ENCODE measurements at places on chromosomes 6 and 20.

DNA sequence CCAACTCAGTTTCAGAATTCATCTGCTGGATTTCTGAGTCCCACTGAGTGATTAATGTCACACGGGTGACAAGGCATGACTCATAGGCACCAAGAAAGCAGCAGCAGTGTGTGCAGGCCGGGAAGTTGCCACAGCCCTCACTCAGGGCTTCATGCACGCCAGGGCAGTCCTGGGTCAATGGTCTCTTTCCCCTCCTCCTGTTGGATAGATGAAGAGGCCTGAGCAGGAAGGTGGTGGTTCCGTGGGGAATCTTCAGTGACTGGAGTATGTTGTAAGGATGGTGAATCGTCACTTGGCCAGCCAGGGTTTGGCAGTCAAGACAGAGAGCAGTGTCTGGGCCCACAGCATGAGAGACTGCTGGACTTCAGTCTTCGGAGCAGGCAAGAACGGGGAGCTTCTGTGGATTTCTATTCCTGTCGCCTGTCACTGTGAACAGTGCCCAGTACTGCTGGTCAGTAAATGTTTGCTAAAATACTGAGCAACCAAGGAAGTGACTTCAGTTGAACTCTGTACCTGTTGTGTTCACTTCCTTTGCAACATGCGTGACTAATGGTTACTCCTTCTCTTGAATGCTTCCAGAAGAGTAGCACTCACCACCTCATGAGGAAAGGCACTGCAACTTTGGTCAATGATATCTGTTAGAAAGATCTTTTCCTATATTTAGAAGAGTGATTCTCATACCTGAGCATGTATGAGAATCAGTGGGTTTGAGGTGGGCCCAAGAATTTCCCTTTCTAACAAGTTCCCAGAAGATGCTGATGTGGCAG is 62.0 kb upstream of the CD93 start:
- DNase-seq, result no peak

DNA sequence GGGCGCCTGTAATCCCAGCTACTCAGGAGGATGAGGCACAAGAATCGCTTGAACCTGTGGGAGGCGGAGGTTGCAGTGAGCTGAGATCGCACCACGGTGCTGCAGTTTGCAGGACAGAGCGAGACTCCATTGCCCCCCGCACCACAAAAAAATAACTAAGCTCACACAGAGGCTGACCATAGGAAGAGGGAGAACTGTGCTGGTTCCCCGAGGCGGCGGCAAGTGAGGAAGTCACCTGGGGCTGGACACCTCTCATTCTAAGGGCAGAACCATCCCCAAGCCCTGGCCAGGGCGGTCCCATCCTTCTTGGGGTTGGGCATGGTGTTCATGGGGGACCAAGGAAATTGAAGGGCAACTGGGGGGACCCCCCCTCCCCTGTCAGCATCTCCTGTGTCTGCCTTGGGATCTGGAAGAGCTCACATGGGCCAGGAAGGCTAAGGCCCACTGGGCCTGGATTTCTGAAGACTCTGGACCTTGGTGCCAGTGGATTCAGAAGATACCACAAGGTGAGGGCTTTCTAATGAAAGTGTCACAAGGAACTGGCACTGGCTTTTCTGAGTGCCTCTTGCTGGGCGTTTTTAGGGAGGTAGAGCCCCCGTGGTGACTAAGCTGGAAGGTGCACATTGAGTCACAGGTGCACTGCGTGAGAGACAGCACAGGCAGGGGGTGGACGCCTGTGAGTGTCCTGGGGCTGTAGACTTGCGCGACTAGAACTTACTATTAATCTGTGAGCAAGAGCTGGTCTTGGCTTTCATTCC is 11.5 kb downstream of the IRF4 start:
- DNase-seq, result peak; percentile 87

GRCh38 chr6:40720375-40720748 is 133.2 kb upstream of the LRFN2 start:
- no peak for DNase-seq

- DNase-seq, result no peak
Measured at GRCh38 chr6:33373960-33374910, 17.4 kb upstream of the KIFC1 start.

- DNase-seq, result no peak
Measured at GRCh38 chr20:57540890-57541580, 16.1 kb upstream of the CTCFL start.

GRCh38 chr20:34017610-34018009 is 23.9 kb downstream of the RALY start:
- no peak for DNase-seq

DNA sequence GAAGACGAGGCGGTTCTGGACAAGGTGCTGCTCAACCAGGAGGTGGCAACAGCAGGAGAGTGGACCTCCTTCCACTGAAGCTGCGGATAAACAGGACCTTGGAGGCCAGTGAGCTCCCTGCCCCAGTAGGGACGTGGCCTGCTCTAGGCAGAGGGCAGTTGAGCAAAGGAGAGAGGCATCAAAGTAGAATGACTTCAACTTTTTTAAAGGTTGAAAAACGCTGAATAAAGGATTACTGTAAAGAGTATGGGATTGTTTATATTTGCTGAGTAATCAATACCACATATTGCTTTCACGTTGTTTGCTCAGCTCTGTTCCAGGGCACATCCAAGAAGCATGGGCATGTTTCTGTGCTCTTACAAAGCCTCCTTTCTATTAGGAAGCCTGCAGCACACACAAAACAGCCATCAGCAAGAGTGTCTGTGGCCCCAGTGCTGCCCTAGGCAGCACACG is 48.1 kb downstream of the ERMARD start:
- no peak for DNase-seq

GRCh38 chr6:147341486-147341885 is 137.3 kb downstream of the STXBP5 start:
- DNase-seq, result no peak

DNA sequence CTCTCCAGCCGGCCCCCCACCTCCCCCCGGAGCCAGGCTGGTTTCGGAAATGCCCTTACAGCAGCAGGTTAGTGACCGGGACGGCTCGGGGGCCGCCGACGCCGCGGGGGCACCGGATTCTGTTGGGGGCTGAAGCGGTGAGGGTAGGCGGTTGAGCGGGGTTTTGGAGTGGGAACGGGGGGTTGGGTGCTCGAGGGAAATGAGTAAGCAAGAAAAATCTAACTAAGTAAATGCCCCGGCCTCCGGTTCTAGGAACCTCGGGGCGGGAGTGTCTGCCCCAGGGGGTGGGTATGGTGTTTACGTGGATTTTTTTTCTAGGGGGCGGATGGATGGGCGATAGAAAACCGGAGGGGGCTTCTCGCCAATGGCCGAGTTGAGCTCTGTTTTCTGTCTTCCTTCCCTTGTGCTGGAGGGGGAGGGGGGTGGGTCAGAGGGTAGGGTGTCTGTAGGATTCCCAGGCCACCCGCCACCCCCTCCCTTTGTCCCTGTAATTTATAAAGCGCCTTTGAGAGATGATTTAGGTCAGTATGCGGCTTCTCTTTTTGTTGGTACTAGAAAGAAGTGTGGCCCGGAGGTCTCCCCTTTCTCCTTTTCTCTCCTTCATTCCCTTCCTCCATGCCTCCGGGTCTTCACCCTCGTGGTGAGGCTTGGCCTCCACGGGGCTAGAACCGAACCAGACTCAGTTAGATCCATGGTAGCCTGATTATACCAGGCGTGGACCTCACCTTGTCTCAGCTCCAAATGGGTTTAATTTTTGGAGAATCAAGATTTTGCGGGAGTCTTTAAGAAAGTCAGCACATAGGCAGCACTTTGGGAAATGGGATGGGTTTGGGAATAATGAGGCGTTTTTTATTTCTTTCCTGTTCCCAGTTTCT is 2.3 kb downstream of the E2F3 start:
- peak; percentile 91 for DNase-seq

DNA sequence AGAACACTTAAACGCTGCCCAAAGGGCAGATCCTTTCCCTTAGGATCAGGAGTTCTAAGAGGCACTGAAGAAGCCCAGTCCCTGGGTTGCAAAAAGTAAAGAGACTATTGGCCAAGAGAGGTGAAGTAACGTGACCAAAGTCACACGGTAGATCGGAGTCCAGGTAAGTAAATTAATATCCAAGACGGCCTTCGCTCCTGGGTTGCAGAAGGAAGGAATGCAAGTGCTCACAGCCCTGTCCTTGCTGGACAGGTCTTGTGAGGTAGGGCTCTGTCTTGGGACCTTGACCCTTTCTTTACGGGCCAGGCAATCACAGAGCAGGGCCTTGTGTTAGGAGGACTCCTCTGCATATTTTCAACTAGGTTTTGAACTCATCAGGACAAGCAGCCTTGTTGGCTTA is 243.7 kb upstream of the PDE10A start:
- DNase-seq, result no peak

- no peak for DNase-seq
Measured at GRCh38 chr20:48031122-48031521, 245.8 kb upstream of the SULF2 start.

GRCh38 chr6:168625602-168626001 is 184.6 kb downstream of the SMOC2 start:
- DNase-seq, result no peak

DNA sequence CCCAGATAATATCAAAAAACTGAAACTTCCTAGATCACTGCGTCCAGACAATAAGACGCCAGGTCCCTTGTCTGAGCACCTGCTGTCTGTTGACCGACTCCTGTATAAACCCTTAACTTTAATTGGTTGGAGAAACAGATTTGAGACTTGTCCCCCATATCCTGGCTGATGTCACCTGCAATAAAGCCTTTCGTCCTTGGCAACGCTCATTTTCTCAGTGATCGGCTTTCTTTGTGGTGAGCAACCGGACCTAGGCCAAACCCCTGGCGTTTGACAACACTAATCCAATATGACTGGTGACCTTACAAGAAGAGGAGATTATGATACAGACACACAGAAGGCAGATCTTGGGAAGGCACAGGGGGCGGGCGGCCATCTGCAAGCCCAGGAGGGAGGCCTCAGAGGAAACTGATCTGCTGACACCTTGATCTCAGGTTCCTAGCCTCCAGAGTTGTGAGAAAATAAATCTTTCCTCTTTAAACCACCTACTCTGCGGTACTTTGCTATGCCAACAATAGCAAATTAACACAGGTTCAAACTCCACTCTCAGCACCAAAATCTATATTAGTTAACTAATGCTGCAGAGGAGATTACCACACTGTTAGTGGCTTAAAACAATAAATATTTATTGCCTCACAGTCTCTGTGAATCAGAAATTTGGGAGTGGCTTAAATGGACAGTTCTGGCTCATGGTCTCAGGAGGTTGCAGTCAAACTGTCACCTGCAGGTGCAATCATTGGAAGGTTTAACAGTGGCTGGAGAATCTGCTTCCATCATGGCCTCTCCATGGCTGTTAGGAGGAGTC is 178.7 kb downstream of the OTOR start:
- DNase-seq, result no peak

- DNase-seq, result peak; percentile 76
Measured at GRCh38 chr6:33812669-33813068, 8.9 kb upstream of the MLN start.

DNA sequence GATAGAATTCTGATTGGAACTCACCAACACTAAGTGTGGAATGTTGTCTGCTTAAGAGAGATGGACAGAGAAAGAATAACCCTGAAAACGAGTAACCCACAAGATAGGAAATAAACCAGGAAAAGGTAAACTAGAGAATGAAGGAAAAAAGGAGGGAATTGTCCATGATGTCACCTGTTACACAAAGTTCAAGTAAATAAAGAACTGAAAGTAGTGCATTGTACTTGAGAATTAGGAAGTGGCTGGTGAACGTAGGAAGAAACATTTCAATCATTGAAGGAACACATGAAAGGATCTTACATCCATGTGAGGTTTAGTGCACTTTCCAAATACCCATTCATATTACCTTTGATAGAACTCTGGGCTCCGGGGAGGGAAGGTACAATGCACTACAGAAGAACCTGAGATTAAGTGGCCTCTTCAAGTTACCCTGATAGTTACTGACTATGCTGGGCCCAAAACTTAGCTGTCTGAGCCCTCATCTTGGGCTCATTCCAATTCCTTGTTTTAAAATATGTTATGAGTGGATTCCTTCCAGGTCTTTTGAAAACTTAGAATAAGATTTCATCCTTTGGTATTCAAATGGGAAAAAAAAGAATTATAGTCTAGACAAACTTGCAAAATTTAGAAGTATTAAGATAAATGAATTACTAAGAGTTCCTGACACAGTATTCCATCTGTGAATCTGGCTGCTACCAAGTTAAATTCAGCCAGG is 1.1 kb upstream of the STX7 start:
- DNase-seq, result no peak

DNA sequence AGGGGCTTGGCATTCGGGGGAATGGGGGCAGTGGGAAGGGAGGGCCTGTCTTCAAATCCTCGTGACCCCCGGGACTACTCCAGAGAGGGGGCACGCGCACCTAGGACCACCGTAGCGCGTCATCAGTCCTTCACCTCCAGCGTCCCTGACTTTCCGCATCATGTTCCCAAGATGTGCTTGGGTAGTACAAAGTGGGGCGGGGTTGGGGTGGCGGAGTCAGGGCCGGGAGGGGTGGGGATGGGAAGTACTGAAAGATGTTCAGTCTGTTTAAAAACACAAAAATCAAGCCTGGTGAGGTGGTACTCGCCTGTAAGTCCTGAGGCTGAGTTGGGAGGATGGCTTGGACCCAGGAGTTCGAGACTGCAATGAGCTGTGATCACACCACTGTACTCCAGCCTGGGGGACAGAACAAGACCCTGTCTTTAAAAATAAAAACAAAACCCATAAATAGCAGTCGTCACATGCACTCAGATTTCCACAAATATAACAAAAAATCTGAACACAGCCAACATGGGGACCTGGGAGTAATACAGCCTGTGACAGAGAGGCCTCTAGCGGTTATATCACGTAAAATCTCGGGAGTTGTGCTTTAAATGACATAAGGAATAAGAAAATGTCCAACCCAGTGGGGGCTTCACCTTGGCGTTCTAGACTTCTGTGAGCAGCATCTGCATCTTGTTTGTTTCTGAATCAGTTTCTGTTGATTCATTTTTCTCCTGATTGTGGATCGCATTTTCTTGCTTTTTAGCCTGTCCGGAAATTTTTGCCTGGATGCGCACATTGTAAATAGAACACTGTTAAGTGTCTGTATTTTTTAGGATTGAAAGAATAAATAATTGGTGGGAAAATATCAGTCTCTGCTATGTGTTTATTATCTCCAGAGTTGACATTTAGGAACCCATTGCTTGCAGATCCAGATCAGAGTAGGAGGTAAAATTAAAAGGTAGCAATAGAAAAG is 698 bp upstream of the LRP11 start:
- peak; percentile 67 for DNase-seq

DNA sequence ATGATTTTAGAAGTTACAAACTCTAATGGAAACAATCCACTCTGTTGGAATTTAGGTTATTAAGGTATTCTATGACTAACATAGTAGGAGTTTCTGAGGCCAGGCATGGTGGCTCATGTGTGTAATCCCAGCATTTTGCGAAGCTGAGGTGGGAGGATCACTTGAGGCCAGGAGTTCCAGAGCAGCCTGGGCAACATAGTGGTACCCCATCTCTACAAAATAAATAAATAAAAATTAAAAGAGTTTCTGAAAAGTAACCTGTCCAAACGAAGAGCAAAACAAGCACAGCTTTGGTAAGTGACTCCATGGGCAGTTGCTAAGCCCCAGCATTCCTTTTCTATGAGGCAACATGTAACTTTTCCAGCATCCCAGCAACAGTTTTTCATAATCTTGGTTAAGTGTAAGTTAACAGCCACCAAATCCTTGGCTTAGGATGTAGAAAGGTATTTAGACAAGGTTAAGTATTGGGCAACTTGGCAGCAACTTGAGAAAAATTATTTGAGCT is 86.3 kb downstream of the SOX4 start:
- no peak for DNase-seq

Measured in activated effector memory CD4-positive, alpha-beta T cell treated with anti-CD3 and anti-CD28 coated beads, Interleukin-2, amount 50 U/mL, for 16 hours (primary cell).